ENCODE measurements at places on chromosomes 2 and 18. TPM values are rescaled to one million over a fixed set of nuclear protein-coding genes. Genes with fewer than 3 reads are reported as not detected.

DNA sequence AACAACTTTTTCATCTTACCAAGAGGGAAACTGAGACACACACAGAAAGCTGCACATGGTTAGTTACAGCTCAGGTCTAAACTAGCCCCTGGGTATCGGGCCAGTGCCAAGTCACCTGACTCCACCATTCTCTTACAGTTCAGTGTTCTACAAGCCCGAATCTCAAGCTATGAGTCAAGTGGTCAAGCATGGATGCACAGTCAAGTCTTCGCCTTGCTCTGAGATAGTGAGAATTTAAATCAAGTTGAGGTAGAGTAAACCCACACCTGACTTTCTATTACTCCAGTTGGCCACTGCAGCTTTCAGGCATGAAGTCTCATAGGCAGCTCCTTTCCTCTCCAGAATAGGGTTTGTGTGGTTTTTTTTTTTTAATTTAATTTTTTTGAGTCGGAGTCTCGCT lies 34.5 kb upstream of the ARL5A start:
- no peak for DNase-seq

GRCh38 chr2:16096962-16097361 lies 156.6 kb downstream of the MYCN start:
- DNase-seq: no peak

Gene DYSF
- 48.3 TPM for total RNA-seq

- DNase-seq: no peak
Measured at GRCh38 chr18:56086176-56086575, 498.2 kb upstream of the TCF4 start.

DNA sequence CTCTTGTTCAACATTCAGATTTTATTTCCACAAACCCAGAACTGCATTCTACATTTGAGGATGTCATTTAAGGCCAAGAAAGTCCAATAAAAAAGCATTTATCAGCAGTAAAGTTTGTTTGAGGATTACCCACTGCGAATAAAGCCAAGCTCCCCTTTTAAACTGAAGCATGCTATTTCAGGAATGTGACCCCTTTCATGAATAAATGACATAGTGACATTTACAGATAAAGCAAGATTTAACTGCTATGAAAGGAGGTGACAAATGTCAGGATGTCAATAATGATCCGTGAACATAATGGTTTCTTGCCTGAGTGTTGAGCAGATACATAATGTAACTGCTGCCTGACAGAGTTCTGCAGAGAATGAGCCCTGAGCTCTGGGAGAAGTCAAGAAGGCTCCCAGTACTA lies 146.3 kb downstream of the TDRD15 start:
- DNase-seq: no peak

Gene OTOS
- not detected for total RNA-seq

DNA sequence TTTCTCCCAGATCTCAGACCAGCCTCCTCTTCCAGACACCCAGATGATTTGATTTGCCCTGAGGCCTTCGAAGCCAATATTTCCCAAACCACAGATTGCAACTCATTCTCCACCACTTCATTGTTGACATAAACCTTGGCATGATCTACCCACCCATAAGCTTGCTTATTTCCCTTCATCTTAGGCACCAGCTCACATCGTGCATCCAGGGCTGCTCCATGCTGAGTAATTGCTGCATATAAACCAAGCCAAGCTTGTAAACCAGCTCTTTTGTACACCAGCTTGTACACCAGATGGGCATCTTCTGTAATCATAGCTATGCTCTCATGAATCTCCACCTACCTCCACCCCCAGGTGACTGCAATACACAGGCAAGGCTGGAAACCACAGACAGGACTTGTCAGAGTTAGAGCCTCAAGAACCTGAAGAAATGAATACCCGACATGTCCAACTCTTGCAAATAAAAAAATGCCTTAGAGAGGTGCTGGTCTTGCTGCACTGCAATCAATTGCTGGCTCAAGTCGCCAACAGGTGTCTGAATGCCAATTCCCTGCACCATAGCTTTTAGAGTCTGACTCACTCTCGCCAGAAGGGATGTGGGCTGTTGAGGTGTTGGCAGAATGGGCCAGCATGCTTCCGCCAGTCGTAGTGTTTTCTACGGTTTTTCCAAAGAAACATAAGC lies 31.5 kb downstream of the TRABD2A start:
- DNase-seq: no peak

Gene KIF1A
- total RNA-seq: 0.71 TPM

DNA sequence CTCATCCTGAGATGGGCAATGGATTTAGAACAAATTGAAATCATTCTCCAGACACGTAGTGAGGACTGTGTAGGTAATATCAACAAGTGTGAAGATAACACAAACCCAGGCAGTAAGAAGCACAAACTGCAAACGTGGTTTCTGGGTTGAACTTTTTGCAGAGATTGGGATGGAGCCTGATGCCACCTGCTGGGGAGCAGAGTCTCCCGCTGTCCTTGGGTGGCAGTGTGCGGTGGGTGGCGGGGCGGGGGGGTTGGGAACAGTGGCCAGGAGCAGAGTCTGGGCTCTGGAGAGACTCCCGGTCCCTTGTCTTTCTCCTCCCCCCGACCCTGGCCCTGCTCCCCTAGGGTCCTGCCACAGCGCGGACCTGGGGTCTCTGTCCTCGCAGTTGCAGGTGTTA lies 19.5 kb downstream of the TRAF3IP1 start:
- DNase-seq: no peak

Gene ITGB6
- total RNA-seq: 46.3 TPM

GRCh38 chr2:86284987-86285386 lies 52.4 kb downstream of the REEP1 start:
- peak; percentile 71 for DNase-seq

Gene EN1
- total RNA-seq: not detected

GRCh38 chr2:12685145-12685544 lies 31.6 kb upstream of the TRIB2 start:
- DNase-seq: peak; percentile 27

Gene FBXO48
- total RNA-seq: 1.3 TPM

DNA sequence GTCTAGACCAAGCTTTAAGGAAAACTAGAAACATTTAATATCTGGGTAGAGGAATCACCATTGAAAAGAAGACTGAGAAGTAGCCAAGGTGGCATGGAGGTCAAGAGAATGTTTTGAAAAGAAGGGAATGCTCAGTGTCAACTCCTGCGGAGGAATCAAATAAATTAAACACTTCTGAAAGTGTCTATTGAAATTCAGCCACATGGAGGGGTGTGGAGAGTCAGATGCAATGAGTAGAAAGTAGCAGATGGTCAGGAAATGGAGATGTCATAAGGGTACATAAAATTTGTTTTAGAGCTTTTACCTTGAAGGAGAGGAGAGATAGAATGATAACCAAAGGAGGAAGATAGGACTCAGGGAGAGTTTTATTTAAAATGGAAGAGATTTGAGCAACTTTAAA lies 35.1 kb downstream of the NLRC4 start:
- no peak for DNase-seq

- DNase-seq: no peak
Measured at GRCh38 chr2:50476174-50476573, 555.8 kb downstream of the NRXN1 start.

- DNase-seq: no peak
Measured at GRCh38 chr2:136818839-136819238, 53.5 kb downstream of the THSD7B start.

Gene MTHFD2
- 20.9 TPM for total RNA-seq

GRCh38 chr2:150178591-150178990 lies 308.9 kb downstream of the RND3 start:
- DNase-seq: no peak

Gene MAP2
- 10.6 TPM for total RNA-seq

- DNase-seq: no peak
Measured at GRCh38 chr2:235694721-235695601, 201.1 kb downstream of the AGAP1 start.

Gene SP110
- total RNA-seq: 25.0 TPM

- no peak for DNase-seq
Measured at GRCh38 chr2:186882511-186883071, 33.6 kb upstream of the ZSWIM2 start.

- no peak for DNase-seq
Measured at GRCh38 chr2:16115881-16116830, 175.8 kb downstream of the MYCN start.

Gene TSGA10
- total RNA-seq: 13.7 TPM

GRCh38 chr2:221473451-221473850 lies 98.7 kb downstream of the EPHA4 start:
- DNase-seq: no peak

GRCh38 chr18:52869349-52869923 lies 529.4 kb downstream of the DCC start:
- DNase-seq: no peak

GRCh38 chr2:204201507-204201906 lies 264.9 kb downstream of the ICOS start:
- no peak for DNase-seq

Gene BOLL
- not detected for total RNA-seq

Gene RND3
- total RNA-seq: 42.7 TPM

GRCh38 chr2:189466656-189467055 lies 25.4 kb downstream of the WDR75 start:
- peak; percentile 70 for DNase-seq

GRCh38 chr2:139992078-139992477 lies 1211.9 kb upstream of the NXPH2 start:
- DNase-seq: no peak

DNA sequence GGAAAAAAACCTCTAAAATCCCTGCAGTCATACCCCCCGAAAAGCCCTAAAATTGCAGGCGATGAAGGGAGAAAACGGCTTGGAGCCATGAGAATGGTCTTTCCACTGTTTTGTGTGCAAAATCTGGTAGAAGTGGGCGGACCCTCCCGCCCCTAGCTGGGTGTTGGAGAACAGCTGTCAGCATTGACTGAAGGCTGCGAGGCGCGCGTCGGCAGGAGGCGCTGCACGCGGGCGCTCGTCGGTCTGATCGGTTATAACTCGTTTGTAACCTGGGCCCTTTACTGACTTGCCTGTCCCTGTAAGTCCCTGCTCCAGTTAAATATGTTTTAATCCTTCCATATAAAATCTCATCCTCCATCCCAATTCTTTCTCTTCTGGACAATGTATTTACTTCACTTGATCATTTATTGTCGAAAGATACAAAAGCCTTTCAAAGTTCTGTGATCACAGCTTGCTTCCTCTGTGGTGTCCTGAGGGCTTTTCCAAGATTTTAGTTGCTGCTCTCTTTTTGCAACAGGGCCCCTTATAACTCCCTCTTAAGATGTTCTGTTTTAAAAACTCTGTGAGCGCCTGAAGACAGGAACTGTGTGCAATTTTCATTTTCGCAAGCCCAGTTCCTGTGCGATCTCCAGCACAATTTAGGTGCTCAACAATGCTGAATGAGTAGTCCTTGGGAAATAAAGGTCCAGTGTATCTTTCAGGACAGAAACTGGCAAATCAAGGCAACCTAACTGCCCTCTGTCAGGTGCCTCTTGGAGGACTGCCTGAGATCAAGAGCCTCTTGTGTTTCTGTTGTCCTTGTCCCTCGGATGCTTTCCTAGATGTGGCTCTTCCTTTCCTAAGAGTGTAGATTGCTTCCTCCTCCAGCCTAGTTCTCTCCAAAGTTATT lies 918 bp upstream of the HNRNPLL start:
- peak; percentile 87 for DNase-seq

Gene FOXI3
- not detected for total RNA-seq

Gene FBXO41
- total RNA-seq: 5.0 TPM

- DNase-seq: no peak
Measured at GRCh38 chr2:173240083-173240482, 114.6 kb upstream of the CDCA7 start.

Data from lung (tissue), 17 donors.